ENCODE measurements at places on chromosomes 12 and 14.

- no peak for DNase-seq
Observed at GRCh38 chr14:89574420-89574819, 157.4 kb upstream of the FOXN3 start.

DNA sequence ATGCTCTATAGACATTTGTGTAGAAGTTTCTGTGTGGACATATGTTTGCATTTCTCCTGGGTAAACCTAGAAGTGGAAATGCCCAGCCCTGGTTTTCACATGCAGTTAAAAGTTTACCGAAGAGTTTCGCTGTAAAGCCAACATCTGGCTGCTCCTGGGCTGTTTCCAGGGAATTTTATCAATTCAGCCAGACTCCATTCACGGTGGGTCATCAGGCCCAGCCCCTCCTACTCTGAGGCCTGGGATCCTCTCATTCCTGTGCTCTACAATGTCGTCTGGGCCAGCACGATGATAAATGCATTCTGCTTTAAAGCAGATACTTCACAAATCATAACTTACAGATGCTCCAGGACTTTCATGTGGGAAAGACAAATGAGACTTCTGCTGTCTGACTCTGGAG lies 7.1 kb downstream of the NUAK1 start:
- no peak for DNase-seq

- DNase-seq, result no peak
Observed at GRCh38 chr12:29639893-29640495, 142.5 kb upstream of the OVCH1 start.

DNA sequence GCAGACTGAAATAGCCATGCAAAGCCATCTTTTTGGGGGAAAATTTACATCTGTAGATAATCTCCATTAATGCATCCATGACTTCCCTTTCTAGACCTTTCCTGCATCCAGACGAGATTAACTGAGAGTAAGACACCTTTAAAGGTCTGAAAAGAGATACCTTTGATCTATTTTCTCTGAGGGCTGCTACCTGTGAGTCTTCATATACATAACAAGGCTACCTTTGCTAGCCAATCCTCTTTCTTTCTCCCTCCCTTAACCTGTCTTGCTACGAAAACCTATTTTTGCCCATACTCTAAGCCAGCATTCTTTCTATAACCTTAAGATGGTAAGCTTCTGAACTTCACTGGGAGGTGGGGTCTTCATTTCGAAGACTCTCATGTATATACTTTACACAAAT lies 908.5 kb upstream of the FBXO33 start:
- no peak for DNase-seq

GRCh38 chr14:32413967-32414640 lies 85.0 kb downstream of the AKAP6 start:
- no peak for DNase-seq

DNA sequence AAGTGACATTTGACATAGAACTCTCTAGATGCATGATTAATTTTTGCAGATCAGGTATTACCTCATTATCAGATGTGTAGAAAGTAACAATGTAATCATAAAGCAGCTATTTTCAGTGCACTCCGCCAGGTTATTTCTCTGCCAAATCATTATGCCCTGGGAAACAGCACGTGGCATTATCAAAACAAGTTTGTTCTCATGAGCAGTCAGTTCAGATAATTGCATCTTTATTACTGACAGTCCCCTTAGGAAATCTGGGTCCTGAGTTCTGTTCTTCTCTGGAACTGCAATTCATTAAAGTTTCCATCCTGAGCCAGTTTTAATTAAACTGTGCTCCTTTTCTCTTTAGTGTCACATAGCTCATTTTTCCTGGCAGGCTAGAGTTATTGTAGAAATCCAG lies 94.7 kb upstream of the KRR1 start:
- no peak for DNase-seq

DNA sequence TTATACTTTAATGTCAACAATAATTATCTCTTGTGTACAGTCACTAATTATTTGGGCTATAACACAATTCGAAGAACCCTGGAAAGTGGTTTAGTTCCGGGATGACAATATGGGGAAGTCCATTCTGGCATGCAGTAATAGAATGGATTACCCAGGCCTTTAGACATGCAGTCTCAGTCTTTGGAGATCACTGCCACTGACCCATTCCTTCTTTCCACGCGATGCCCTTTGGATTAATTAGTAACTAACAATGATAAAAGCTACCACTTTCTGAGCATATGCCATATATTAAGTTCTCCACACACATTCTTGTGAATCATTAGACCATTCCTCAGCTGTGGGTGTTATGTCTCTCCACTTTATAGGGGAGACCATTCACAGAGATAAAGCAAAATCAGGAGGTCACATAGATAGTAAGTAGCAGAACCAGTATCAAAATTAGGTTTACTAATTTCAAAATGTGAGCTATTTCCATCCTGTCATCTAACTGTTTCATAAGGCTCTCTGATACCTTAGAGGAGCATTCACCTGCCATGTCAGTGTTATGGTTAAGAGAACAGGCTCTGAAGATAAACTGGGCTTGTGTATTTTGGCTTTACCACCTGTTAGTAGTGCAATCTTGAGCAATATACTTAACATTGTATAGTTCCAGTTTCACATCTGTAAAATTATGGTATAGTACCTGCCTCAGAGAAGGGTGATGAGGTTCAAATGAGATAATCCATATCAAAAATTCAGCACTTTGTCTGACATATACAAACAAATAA lies 27.2 kb upstream of the KCNJ8 start:
- DNase-seq, result no peak

GRCh38 chr12:77782034-77782433 lies 48.7 kb upstream of the NAV3 start:
- no peak for DNase-seq

DNA sequence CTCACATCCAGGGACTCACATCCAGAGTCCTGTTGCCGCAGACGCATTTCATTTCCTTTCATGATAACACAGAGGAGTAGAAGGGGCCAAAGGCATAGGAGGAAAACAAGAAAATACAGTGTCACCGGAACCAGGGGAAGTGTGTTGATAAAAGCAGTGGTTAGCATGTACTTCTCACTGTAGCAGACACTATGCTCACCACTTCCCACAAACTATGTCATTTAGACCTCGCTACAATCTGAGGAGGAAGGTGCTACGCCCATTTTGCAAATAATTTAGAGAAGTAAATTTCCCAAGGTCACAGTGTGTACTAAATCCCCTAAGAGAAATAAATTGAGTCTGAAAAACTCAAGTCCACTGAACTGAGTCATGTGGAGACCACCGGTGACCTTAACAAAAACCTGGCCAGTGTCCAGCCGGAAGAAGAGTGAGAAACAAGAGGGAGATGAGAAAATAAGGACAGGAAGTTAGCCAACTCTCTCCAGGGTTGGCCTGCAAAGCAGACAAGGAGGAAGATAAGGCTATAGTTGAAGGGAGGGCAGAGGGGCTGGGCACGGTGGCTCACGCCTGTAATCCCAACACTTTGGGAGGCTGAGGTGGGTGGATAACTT lies 25.8 kb upstream of the TMCC3 start:
- DNase-seq, result no peak

- DNase-seq, result no peak
Observed at GRCh38 chr12:54364413-54364812, at the start of gene GPR84. GPR84 (minus strand) TSS chr12:54364486; CDS start chr12:54363851, 635 bp downstream.

Data from NCI-H1417 (cell line).